ENCODE measurements at places on chromosomes 7 and 10.

- DNase-seq, result no peak
Observed at GRCh38 chr10:13916384-13916947, 329.7 kb downstream of the PRPF18 start.

DNA sequence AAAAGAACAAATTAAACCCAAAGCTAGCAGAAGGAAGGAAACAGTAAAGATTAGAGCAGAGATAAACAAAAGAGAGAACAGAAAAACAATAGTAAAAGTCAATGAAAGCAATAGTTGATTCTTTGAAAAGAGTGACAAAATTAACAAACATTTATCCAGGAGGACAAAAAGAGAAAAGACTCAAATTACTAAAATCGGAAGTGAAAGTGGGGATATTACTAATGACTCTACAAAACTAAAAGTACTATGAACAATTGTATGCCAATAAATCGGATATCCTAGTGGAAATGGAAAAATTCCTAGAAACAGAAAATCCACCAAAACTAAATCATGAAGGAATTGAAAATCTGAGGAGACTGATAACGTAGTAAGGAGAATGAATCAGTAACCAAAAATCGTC, 96.3 kb downstream of the SNX13 start:
- DNase-seq, result no peak

DNA sequence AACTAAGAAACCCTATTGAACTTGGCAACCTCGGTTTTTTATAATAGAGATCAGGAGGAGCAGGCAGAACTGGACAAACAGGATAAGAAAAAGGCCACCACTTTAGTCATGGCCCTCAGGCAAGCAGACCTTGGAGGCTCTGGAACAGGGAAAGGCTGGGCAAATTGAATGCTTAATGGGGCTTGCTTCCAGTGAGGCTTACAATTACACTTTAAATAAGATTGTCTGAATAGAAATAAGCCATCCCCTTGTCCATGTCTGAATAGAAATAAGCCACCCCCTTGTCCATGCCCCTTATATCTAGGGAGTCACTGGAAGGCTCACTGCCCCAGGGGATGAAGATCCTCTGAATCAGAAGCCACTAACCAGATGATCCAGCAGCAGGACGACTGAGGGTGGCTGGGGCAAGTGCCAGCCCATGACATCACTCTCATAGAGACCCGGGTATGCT, 40.6 kb downstream of the AKR1B15 start:
- DNase-seq, result no peak

DNA sequence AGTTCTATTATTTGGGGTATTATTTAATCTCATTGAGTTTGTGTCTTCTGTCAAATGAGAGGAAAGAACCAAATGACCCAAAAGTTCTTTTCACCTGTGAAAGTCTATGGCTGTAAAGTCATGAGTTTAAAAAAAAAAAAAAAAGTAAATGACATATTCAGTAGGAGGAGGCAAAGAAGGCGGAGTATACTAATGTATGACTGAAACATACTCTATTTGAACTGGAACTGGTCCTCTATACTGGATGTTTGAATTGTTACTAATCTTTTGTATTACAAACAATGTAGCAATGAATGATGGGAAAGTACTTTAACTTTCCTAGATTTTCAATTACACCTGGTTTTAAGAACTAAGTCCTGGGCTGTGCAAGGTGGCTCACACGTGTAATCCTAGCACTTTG, 24.9 kb upstream of the GSAP start:
- no peak for DNase-seq

DNA sequence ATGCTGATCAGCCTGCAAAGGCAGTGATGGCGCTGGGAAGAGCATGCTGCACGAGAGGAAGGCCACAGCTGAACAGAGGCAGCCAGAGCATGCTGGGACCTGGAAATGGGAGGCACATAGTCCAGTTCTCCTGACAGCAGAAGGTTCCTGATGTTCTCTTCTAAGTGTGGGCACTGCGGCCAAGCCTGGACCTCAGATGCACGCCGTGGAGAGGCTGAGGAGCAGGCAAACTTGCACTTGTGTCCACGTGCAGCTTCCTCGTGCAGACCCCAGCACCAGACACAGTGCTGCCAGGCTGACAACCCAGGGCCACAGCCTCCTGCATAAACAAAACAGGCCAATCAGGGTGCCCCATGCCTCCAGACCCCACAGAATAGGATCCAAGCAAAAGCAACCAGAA, 93.5 kb upstream of the LANCL2 start:
- no peak for DNase-seq
